ENCODE measurements at places on chromosomes 16 and 17.

DNA sequence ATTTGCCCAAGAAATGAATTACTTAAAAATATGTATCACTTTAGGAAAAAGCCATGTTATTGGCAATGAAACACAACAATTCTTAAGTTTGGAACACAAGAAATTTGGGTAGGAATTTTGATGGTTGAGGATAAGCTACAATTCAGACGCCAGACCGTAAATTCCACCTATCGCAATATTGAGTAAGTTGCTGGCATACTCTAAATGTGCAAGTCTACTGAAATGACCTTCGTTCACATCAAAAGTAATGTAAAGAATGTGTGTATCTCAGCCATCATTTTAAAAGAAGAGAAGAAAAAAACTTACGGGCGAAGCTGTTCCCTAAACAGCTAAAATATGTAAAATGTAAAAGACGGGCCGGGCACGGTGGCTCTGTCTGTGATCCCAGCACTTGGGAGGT lies 33.4 kb downstream of the UBE2G1 start:
- no peak for DNase-seq

- no peak for DNase-seq
These were observed 26.9 kb upstream of the LGALS9 start for GRCh38 chr17:27603880-27604794.

DNA sequence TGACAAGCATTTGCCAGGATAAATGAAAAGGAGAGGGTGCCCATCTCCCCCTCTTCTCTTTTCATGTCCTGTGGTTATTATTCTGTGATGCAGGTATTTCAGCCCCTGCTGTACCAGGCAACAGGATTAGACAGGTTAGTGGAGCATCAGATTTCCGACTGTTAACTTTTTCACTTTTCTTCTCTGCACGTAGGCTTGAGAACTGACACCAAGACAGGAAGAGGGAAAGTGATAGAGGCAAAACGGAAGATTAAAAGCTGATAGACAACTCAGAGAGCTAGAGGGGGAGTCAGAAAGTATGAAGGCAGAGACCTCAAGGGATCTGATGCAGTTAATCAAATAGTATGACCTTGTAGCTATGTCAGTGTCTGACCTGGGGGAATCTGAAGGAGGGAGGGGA lies 132.8 kb downstream of the SOX9 start:
- no peak for DNase-seq

DNA sequence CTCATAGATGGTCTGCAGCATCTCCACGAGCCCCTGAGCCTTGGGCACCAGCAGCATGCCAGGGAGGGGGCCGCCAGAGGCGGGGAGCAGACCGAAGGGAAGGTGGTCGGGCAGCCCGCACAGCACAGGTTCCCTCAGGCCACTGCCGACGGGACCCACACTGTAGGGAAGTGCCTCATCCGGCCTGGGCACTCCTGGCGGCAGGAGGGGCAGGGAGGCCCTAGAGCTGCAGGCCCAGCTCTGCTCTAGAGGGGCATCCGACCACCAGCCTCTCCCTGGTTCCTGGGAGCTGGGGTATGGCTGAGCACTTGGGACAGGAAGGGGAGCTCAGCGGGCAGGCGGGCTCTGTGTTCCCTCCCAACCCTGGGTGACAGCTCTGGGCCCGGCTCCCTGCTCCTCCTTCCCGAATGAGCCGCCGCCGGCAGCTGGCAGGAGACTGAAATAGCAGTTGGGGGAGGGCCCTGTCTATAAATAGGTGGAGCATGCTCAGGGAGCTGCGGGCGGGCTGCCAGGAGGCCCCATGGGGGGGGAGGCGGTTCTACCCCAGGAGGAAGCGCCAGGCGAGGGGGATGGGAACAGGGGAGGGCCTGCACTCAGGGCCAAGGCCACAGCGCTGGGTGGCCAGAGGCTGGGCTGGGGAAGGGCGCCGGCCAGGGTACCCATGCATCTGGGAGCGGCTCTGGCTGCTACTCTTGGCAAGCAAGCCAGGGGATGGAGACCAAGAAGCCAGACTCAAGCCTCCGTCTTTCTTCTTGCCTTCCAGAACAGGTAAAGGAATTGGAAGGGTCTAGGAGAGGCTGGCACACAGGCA lies 12.4 kb downstream of the HDAC5 start:
- DNase-seq = peak; percentile 45

DNA sequence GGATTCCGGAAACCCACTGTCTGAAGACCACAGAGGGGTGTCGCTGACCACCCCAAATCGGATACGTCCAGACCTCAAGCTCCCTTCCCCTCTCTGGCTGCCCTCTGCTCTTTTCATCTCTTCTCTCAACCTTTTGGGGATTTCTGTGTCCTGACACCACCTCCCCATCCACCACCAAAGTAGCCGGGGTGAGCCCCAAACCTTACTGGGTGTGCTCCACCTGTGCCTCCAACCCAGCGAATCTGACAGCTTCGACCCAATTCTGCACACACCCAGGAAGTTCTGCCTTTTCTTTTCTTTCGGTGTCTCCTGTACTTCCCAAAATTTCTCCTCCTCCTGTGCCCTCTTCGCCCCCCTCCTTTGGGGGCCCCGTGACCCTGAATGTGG lies 534 bp downstream of the KCTD11 start:
- no peak for DNase-seq

DNA sequence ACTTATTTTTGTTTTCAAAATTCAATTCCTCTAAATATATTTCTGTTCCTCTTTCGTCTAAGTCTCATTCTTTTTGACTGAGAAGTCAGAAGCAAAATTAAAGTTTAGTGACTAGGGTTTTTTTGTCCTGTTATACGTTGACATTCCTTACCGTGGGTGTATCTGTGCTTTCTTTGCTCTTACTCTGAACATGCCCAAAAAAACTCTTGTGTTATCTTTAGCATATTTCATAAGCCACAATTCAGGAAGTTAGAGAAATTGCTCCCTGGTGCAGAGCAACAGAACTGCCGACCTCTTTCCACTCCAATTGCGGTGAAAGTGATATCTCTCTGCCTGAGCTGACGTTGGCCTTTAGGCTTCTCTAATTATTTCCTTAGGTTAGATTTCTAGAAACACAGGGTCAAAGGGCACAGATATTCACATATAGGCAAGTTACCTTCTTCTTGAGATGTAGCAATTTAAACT lies 65.7 kb downstream of the CENPV start:
- no peak for DNase-seq

- DNase-seq = no peak
These were observed 1.1 kb downstream of the DNASE1 start for GRCh38 chr16:3655396-3656159.

- DNase-seq = no peak
These were observed 274.2 kb upstream of the ERCC4 start for GRCh38 chr16:13645601-13646245.

DNA sequence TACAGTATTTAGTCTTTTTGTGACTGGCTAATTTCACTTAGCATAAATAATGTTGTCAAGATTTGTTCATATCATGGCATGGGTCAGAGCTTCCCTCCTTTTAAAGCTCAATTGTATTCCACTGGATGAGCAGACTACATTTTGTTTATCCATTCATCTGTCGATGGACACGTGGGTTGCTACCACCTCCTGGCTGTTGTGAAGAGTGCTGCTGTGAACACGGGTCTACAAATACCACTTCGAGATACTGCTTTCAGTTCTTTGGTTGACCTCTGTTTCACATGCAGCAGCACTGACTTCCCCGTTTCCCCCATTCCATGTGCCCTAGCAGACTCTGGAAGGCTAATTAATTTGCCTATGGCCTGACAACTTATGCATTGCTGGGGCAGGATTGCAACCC lies 285.4 kb downstream of the SHISA9 start:
- DNase-seq = no peak

- no peak for DNase-seq
These were observed 19.8 kb downstream of the JPH3 start for GRCh38 chr16:87621976-87622713.

GRCh38 chr17:55532670-55533069 lies 21.4 kb upstream of the SMIM36 start:
- DNase-seq = no peak

GRCh38 chr17:10099051-10099571 lies 99.3 kb downstream of the GAS7 start:
- no peak for DNase-seq

GRCh38 chr16:12157517-12158093 lies 181.1 kb downstream of the SNX29 start:
- no peak for DNase-seq

GRCh38 chr17:78550464-78550863 lies 26.7 kb downstream of the DNAH17 start:
- DNase-seq = no peak

GRCh38 chr17:8479431-8479947 lies 43.8 kb downstream of the NDEL1 start:
- no peak for DNase-seq

DNA sequence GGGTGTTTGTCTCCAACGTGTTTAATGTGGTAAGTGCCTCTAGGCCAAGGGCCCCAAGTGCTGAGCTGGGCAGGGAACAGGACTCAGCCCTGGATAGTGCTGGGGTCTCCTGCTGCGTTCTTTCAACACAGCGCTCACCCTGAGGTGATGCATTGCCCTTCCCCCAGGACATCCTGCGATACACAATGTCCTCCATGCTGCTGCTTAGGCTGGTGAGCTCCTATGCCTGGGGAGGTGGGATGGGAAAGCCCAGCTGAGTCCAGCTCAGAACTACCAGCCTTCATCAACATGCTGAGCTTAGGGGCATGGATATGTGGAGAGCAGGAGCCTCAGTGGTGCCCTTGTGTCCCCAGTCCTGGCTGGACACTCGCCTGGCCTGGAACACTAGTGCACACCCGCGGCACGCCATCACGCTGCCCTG lies 563 bp downstream of the ZACN start:
- no peak for DNase-seq

DNA sequence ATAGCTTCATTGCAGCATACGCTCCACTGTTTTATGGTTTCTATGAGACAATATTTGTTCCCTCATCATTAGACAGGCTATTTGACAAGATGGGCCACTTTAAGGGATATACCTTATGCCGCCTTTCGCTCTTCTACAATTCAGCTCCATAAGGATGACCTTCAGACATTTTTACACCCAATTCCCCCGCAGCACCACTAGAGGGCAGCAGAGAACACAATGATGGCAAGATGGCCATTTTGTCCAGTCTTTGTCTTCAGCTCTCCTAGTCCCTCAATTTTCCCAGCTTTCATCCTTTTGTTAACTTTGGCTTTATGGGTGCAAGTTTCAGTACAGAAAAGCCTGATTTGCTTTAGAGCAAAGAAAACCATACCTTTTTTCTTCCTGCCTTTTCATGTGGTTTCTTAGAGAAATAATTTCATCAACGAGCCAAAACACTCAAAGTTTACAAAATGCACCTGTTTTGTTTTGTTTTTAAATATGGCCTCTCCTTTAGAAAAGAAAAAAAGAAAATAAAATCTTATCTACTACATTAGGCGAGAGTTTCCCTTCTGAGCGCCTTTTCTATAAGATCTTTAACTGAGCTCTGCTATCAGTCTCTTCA lies 355.3 kb downstream of the TOX3 start:
- DNase-seq = peak; percentile 14

- no peak for DNase-seq
These were observed 21.1 kb downstream of the PIPOX start for GRCh38 chr17:29063992-29064391.

GRCh38 chr16:67477960-67478554 lies 2.9 kb downstream of the ATP6V0D1 start:
- no peak for DNase-seq

DNA sequence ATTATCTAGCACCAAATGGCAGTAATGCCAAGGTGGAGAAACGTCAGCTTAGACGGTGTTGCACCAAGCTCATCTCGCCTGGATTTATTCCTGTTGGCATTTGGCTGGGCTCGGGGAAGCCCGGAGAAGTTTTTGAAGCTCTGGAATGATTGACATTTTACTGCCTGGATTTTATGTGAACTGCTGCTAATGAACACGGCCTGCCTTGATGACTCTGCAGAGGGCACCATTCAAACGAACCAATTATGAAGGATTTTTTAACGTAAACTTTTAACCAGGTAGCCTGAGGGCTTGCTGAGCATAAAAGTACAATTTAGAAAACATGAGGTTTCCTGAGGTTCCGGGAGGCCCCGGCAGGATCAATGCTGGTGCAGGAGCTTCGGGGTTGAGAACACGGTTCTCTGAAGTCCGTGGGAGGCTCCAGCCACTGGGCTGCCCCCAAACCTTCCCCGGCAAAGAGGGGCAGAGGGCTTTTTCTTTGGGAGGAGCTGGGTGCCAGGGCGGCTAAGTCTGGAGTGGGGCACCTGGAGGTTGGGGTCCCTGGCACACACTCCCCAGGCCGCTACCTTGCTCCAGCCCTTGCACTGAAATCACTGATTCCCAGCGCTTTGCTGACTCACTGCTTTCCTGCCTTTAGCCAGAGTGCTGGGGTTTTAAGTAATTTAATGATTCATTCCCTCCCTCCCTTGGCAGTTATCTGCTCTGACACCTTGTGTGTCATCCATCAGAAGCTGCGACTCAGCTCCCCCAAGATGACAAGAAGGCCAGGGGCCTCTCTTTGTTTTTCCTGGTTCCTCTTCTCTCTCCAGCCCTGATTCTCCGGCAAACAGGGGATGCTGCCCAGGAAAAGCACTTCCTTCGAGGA lies 161.2 kb upstream of the IRX3 start:
- no peak for DNase-seq

GRCh38 chr16:56282451-56282850 lies 91.2 kb downstream of the GNAO1 start:
- DNase-seq = no peak

DNA sequence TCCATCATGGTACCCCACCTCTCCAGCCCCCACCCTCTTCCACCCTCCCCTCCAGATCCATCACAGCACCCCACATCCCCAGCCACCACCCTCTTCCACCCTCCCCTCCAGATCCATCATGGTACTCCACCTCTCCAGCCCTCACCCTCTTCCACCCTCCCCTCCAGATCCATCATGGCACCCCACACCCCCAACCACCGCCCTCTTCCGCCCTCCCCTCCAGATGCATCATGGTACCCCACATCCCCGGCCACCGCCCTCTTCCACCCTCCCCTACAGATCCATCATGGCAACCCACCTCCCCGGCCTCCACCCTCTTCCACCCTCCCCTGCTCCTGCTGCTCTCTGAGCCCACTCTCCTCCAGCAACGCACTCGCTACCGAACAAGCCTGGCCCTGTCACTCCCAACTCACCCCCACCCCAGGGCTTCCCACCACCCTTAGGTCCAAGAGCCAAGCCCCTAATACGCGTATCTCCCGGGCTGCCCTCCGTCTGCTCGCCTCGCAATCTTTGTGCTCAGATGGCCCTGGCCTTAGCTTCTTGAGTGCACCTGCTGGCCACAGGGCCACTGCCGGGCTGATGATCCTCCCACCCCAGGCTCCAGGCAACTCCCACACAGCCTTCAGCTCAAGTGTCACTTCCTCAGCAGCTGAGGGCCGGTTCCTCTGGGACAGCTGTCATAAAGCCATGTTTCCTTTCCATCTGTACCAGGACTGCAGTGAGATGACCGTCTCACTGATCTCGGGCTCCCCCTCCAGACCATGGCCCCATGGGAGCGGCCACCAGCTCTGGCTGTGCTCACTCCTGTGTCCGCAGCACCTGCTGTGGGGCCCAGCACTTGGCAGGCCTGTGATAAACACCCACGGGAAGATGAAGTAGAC lies 25.5 kb downstream of the KDM8 start:
- no peak for DNase-seq
